ENCODE measurements at places on chromosomes 6 and 20. TPM values are rescaled to one million over a fixed set of nuclear protein-coding genes. Genes with fewer than 3 reads are reported as not detected.

Gene HLA-DPA1
- total RNA-seq, result 95.6 TPM

Gene PPT2
- total RNA-seq, result 183 TPM

Gene ANKRD6
- 6.7 TPM for total RNA-seq

Gene GNMT
- 3.7 TPM for total RNA-seq

Gene NAPB
- 21.6 TPM for total RNA-seq

Gene RNF144B
- 38.9 TPM for total RNA-seq

Gene SNHG17
- total RNA-seq, result 46.0 TPM

- DNase-seq, result no peak
Measured at GRCh38 chr6:165864925-165865324, 201.9 kb upstream of the PDE10A start.

DNA sequence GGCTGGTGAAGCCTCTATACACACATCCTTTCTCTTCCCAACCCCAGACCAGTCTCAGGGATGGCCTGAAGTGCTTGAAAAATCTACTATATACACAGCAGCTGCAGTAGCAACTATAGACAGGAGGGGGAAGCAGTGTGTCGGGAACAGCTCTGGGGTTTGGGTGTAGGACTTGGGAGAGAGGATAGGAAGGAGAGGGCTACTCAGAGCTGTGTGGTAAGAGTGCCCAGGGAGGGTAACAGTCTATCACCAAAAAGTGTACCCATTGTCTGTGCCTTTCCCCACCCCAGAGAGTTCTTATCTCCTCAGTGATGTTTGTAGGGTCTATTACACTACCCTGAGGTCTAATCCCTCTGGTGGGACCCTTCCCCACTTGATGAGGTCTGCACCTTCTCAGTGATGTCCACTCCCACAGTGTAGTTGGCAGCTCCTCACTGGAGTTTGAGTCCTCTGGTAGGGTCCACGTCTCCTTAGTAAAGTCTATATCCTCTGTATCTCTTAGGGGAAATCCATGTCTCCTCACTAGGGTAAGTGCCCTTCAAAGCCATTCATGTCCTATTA, 1.5 kb upstream of the GGT7 start:
- peak; percentile 82 for DNase-seq

DNA sequence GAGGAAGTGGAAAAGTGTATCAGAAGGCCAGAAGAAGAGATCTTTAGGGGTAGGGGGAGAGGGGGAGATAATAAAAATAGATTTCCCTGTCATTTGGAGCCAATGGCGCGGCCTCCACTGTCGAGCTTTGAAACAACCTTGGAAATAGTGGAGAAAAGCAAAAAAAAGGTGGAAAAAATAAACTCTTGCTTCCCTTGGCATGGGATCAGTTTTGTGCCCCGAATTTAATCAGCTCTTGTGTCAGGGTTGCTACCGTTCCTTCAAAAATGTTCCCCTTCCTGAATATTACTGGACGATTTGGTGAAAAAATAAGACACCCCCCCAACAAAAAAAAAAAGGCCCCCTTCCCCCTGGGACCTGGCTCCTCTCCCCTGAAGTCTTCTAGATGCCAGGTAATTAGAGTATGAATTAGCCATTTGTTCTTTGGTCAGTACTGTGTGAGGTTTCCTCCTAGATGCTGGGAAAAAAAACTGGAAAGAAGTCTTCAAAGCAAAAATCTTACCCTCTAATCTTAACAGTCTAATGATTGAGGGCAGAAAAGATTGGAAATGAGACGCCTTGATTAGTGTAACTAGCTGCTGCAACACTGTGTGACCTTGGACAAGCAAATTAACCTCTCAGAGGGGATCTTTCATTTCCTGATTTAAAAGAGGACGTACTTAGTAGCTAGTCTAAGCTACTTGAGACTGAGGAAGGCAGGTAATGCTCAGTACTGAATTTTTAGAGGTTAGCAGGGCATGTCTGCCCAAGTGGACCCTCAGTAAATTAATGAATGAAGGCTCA, 872 bp upstream of the RBM39 start:
- no peak for DNase-seq

GRCh38 chr6:26123675-26123946, 36.4 kb downstream of the HFE start:
- DNase-seq, result peak; percentile 87

GRCh38 chr6:125586074-125586473, 163.4 kb upstream of the HEY2 start:
- no peak for DNase-seq

GRCh38 chr20:15643713-15644112, 929.5 kb downstream of the KIF16B start:
- no peak for DNase-seq

GRCh38 chr6:33634946-33635345, 13.8 kb downstream of the ITPR3 start:
- no peak for DNase-seq

GRCh38 chr6:146312608-146313007, 231.0 kb upstream of the RAB32 start:
- DNase-seq, result no peak

DNA sequence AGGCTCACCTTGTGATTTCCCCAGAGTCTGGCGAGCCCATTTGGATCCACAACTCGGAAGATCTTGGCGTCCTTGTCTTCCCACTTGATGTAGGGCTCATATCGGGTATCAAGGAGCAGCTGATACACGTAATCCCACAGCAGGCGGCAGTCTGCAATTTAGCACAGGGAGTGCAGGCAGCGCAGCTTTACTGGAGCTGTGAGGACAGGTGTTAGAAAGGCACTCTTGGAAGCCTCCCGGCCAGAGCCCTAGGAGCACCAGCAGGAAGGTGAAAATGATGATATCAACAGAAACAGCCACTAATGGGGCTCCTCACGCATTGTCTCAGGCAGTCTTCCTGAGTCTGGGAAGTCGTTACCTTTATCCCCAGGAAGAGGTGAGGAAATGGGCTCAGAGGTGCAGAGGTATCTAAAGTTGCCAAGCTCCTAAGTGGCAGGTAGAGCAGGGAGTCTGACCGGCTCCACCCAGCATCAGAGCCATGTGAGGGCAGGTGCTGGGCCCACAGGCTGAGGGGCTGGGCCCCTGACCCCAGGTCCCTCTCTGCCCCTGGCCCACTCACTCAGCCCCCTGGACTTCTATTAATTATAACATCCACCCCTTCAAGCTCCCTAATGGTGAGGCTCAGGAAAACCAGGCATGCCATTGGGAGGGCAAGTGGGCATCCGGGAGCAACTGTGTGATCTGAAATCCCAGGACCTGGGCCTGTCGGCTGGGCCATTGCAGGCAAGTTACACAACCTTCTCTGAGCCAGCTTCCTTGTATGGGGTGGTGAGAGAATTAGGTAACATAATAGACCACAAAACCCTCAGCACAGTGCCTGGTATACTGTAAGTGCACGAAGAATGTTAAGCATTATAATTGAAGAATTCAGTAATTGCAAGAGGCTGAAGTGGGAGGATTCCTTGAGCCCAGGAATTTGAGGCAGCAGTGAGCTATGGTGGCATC, 18.3 kb downstream of the ETV7 start:
- DNase-seq, result no peak

All from suprapubic skin (tissue), 4 donors.